Type B pancreatic cell (in vitro differentiated cells): ENCODE measurements at places on chromosomes 6 and 20. TPM values are rescaled to one million over a fixed set of nuclear protein-coding genes. Genes with fewer than 3 reads are reported as not detected.

Gene DHX16
- total RNA-seq = 29.0 and 29.6 TPM in 2 replicates

Gene CPNE5
- total RNA-seq = 0.14 and 0.72 TPM in 2 replicates

Gene GABRR1
- 0.12 TPM in 1 of 2 replicates, not detected in the other for total RNA-seq

Gene FKBP5
- 2.0 and 12.5 TPM in 2 replicates for total RNA-seq

Gene GINS1
- 13.7 and 30.2 TPM in 2 replicates for total RNA-seq

Gene EMILIN3
- total RNA-seq = 0.67 and 10.3 TPM in 2 replicates

Gene TULP4
- 94.1 and 109 TPM in 2 replicates for total RNA-seq

Gene TP53TG5
- total RNA-seq = 0.57 TPM in 1 of 2 replicates, not detected in the other

Gene ABHD16B
- total RNA-seq = not detected in 2 replicates

Gene HTR1E
- total RNA-seq = 0.39 and 0.52 TPM in 2 replicates

Gene RAET1E
- total RNA-seq = 1.2 TPM in 1 of 2 replicates, not detected in the other

Gene GNMT
- total RNA-seq = 0.26 and 0.39 TPM in 2 replicates

Gene PI3
- 3.7 and 6.9 TPM in 2 replicates for total RNA-seq

Gene BIRC7
- total RNA-seq = 1.2 TPM in 1 of 2 replicates, not detected in the other

Gene TBXT
- 0.85 and 2.0 TPM in 2 replicates for total RNA-seq

Gene DEFB124
- not detected in 2 replicates for total RNA-seq

Gene PTGIS
- 4.6 and 33.3 TPM in 2 replicates for total RNA-seq

Gene PLCB4
- 8.7 and 21.2 TPM in 2 replicates for total RNA-seq

Gene POM121L2
- total RNA-seq = 0.10 and 0.14 TPM in 2 replicates

Gene SF3B5
- 138 and 148 TPM in 2 replicates for total RNA-seq

Gene GRM1
- total RNA-seq = 0.39 and 0.43 TPM in 2 replicates

Gene SYTL3
- total RNA-seq = 2.2 and 2.8 TPM in 2 replicates

Gene NKX2-2
- total RNA-seq = 6.0 and 15.4 TPM in 2 replicates

Gene RNGTT
- total RNA-seq = 12.1 and 13.4 TPM in 2 replicates

Gene COL11A2
- 1.3 and 11.9 TPM in 2 replicates for total RNA-seq

Gene ECT2L
- total RNA-seq = 0.07 and 0.26 TPM in 2 replicates

Gene FRS3
- total RNA-seq = 2.2 and 7.0 TPM in 2 replicates

Gene SAMD5
- total RNA-seq = 9.2 and 11.5 TPM in 2 replicates

Gene BICRAL
- total RNA-seq = 9.1 and 9.3 TPM in 2 replicates

Gene PDE10A
- total RNA-seq = 6.6 and 10.8 TPM in 2 replicates

Gene RSPH9
- 0.14 and 0.53 TPM in 2 replicates for total RNA-seq

Gene PRR18
- total RNA-seq = 0.80 and 1.5 TPM in 2 replicates

Gene GFRAL
- not detected in 2 replicates for total RNA-seq

Gene TFAP2D
- not detected in 2 replicates for total RNA-seq

Gene LGSN
- total RNA-seq = 0.10 TPM in 1 of 2 replicates, not detected in the other

Gene DOK5
- total RNA-seq = 2.2 and 26.9 TPM in 2 replicates

Gene GGTLC1
- total RNA-seq = not detected in 2 replicates

Gene FLRT3
- total RNA-seq = 59.3 and 75.7 TPM in 2 replicates
